Upper lobe of right lung (tissue), 1 donor: ENCODE measurements at places on chromosomes 4 and X. TPM values are rescaled to one million over a fixed set of nuclear protein-coding genes. Genes with fewer than 3 reads are reported as not detected.

The CSN1S1 gene
- not detected for total RNA-seq

The CACNA1F gene
- total RNA-seq: 1.4 TPM

The DCAF12L2 gene
- not detected for total RNA-seq

The ITGB1BP2 gene
- 0.38 TPM for total RNA-seq

The RAB33A gene
- total RNA-seq: 0.75 TPM

The SYNPO2 gene
- 38.9 TPM for total RNA-seq

The BTK gene
- 34.1 TPM for total RNA-seq

The FABP2 gene
- not detected for total RNA-seq
